CD4-positive, alpha-beta T cell treated with Interleukin-10 for 1 hour (primary cell): ENCODE measurements at places on chromosomes 6 and 20.

DNA sequence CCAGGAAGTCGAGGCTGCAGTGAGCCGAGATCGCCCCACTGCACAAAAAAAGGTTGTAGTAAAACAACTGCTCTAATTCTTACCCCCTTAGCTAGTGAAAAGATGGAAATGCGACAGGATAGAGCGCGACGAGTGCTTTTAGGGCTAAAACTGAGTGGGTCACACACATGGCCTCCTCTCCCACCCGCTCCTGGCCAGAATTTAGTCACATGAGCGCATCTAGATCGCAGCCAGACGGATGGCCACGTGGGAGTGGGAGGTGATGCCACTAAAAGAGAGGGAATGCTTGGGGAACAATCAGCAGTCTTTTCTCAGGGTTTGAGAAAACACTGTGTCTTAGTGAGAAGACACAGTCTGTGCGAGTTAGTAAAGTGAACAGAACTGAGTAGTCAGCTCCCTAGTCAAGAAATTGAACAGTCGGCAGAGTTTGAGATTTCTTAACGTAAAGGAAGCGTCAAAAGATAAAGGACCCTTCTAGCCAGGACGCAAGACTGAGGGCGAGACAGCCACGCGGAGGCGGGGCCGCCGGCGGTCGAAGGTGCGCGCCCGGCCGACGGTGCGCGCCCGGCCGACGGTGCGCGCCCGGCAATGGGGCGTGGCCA, 664 bp upstream of the ACTR5 start:
- no peak for DNase-seq

- DNase-seq = no peak
Measured at GRCh38 chr6:45441851-45442453, 64.2 kb upstream of the SUPT3H start.

- DNase-seq = no peak
Measured at GRCh38 chr6:120876424-120876823, 457.9 kb downstream of the TBC1D32 start.

DNA sequence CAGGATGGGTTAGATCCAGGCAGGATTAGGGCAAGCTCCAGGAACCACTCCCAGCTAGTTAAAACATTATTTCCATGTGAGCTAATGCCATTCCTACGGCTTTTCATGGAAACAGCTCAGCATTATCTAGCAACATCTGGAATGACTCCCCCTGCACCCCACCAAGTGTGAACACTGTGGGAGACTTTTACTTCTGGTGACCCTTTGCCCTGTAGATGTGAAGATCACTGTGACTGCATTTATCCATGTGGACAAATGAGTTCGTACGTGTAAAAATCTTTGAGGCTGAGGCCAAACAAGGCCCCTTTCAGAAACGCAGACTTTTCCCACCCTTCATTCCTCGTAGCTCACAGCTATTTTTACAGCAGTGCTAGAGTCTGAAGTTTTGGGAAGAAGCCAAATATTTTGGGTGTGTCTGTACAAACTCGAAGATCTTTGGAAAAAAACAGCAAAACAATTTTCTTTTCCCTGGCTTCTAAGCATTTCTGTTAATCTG, 221.8 kb upstream of the SOX4 start:
- no peak for DNase-seq

GRCh38 chr6:5108068-5108467, 22.9 kb downstream of the PPP1R3G start:
- no peak for DNase-seq

- DNase-seq = no peak
Measured at GRCh38 chr6:84615113-84615850, 149.1 kb downstream of the TBX18 start.

- no peak for DNase-seq
Measured at GRCh38 chr6:125714441-125715090, 34.9 kb upstream of the HEY2 start.

DNA sequence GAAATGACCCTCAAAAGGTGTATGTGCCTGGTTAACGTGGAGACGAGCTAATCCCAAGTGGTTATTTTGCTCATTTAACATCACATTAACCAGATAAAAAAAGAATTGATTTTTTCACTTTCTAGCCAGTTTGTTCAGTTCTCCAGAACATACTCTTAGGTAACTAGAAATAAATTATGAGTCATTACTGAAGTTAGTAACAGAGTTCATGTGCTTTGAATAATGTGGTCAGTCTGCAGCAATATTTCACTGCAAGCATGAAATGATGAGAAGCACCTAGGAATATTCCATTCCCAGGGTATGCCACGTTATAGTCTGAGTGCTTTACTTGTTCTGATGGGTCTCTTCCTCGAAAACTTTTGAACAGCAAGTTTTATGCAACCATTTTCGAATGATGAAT, 138.3 kb upstream of the INSM1 start:
- DNase-seq = no peak

DNA sequence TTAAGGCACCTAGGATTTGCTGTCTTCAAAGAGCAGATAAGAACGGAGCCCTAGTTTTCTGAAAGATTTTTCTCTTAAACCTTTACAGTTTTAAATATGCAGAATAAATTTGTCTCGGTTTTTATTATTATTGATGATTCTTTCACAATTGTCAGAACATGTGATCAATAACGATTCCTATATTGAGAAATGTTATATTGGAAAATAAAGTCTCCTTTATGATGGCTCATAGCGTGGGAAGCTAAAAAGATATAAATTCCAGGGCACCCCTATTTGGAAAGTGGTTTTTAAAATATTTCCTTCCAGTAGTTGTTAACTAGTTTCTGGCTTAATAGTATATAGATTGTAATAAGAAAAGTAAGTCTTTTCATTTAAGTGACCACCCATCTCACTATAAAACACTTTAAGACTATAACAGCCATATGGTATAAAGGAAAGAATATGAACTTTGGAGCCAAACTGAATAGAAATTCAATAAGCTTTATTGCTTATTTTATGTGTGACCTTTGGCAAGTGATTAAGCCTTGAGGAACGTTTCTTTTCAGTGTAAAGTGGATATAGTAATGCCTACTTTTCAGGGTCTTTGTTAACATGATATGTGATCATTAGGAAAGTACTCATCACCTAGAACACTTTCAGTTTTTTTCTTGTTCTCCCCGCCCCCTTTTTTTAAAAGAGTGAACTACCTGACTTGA, 369.6 kb downstream of the LAMA2 start:
- no peak for DNase-seq

GRCh38 chr20:10625641-10626040, 48.2 kb downstream of the JAG1 start:
- DNase-seq = no peak

DNA sequence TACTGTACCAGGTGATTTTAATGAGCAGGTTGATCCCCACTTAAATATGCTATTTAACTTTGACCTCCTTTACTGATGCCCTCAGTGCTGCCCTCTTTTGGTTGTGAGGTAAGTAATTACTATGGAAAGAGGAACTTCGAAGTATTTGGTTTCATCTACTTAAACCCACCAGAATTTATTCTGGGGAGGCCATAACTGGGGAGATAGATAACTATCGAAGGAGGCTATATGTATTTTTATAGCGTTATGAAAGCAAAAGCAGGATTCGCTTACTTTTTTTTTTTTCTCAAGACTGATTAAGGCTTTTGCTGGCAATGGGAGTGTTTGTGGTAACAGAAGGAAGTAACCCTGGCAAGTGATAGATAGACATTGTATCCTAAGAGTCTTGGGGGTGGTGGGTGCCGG, 168.9 kb upstream of the CENPW start:
- DNase-seq = peak; percentile 24

GRCh38 chr6:56383160-56383559, 135.8 kb upstream of the COL21A1 start:
- no peak for DNase-seq

DNA sequence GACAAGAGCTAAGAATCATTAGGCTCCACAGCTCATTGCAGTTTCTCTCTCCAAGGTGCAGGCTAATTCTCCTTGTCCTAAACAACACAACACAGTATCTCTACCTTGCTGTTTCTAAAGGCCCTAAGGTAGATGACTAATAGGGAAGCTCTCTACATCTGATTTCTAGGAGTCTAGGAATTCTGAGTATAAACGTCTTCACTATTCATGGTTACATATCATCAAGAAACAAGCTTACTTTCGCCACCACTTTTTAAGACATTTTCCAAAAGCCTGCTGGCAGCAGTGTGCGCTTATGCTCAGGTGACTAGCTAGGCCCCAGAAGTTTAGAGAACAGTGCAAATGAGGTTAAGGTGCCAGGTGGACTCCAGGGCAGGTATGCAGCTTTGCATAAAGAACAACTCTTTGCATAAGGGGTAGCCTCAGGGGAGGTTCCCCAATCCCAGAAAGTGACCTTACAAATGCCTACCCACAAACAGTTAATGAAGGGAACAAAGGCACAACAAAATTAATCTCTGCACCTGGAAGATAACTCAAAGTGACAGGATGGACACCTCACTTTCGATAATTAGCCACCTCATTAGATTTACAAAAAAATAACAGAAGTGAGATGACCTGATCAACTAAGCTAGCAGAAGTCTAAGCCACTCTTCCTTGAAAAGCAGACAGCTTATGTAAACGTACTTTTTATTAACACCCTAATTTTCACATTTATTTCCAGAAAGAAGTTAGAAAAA, 20.1 kb downstream of the B4GALT5 start:
- no peak for DNase-seq

DNA sequence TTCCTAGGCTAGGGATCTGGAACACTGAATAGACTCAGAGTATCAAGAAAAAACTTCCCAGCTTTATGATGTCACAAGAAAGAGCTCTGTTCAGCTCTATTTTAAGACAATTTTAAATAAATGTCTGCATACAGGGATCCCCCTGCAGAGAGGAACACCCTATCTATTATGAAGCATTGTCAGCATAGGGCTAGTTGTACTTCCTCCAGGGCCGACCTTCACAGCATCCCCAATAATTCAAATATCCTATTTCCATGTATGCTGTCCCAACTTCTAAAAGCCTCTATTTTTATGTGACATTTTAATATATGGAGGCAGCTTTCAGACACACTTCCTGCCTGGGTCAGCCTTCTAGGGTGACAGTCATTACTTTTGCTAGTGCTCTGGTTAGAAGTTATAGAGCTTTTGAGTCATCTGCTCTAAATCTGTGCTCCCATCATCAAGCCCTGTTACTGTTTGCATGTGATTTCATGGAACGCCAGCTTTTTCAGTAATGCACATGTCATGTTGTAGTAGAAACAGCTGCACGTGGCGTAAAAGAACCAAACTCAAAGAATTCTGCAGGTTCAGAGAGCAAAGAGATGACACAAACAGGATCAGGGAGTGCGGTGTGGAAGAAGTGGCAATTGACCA, 189.2 kb downstream of the ADGB start:
- no peak for DNase-seq

- no peak for DNase-seq
Measured at GRCh38 chr6:38636027-38636426, 3.7 kb downstream of the BTBD9 start.

- no peak for DNase-seq
Measured at GRCh38 chr20:5171790-5172164, 45.0 kb downstream of the CDS2 start.

DNA sequence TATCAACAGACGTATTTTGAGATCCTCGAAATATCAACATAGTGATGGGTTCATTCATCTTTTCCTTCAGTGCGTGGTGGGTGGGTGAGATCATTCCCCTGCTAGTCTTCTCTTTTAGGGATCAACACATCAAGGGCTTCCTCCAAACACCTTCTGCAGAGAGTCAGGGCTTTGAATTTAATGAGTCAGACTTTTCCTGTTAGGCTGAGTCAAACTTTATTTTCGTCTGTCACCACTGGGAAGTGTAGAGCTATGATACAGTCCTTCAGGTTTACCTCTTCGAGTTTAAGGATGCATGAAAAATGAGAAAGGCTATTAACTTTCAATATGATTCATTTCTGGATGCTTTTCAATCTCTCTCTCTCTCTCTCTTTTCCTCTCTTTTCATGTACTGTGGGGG, 189.1 kb downstream of the BMP2 start:
- no peak for DNase-seq

GRCh38 chr6:160510976-160511617, 153.0 kb downstream of the LPA start:
- DNase-seq = no peak

- DNase-seq = no peak
Measured at GRCh38 chr20:40866056-40866455, 162.6 kb upstream of the TOP1 start.

GRCh38 chr20:14643146-14643545, 305.7 kb upstream of the FLRT3 start:
- no peak for DNase-seq

GRCh38 chr20:438571-439469, 23.5 kb downstream of the TBC1D20 start:
- peak; percentile 76 for DNase-seq

- no peak for DNase-seq
Measured at GRCh38 chr6:219641-220198, 72.6 kb upstream of the DUSP22 start.

GRCh38 chr20:58649288-58650180, 1.5 kb upstream of the STX16 start:
- peak; percentile 39 for DNase-seq

- DNase-seq = no peak
Measured at GRCh38 chr6:71284785-71285184, 3.8 kb upstream of the OGFRL1 start.

- DNase-seq = peak; percentile 46
Measured at GRCh38 chr6:10954590-10955010, 67.7 kb downstream of the SYCP2L start.

GRCh38 chr20:16922834-16923233, 174.7 kb downstream of the OTOR start:
- no peak for DNase-seq

- DNase-seq = peak; percentile 81
Measured at GRCh38 chr6:41732591-41733359, 2.6 kb downstream of the TFEB start.

DNA sequence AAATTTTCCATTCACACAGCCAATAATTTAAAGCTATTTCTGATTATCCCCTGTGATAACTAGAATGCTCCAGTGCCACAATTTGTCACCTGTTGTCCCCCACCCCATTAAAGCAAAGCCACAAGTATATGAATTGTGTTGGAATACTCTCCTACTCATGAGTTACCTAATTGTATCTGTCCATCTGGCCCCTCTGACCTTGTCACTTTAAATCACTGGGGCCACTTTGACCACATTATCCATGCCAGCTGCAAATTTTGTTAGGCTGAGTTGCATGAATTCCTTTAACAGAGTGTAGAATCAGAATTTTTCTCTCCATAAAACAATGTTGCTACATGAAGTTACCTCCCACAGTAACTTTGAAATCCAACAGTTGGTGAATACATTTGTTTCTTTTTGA, 204.6 kb downstream of the MEI4 start:
- DNase-seq = no peak

GRCh38 chr20:8365634-8366033, 233.6 kb downstream of the PLCB1 start:
- DNase-seq = no peak

DNA sequence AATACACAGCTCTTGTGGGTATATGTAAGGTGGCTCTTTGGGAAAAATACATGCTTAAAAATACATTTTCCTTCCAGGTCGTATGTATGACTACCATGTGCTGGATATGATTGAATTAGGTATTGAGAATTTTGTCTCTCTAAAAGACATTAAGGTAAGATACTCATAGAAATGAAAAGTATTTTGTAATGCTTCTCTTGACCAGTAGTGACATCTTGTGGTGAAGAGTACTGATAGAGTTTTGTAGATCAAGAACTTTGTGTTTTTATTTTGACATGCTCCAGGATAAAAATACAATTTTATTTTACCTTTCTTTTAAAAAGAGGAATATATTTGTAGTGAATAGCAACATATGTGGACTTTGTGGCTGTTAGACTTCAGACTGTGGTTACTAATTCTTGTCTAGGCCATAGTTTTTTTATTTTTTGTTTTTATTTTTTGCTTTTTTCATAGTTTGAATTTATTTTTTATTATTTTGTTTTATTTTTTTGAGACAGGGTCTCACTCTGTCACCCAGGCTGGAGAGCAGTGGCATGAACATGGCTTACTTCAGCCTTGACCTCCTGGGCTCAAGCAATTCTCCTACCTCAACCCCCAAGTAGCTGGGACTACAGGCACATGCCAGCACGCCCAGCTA, 17.9 kb downstream of the RPF2 start:
- DNase-seq = peak; percentile 44
